ENCODE measurements at places on chromosomes 2 and 18.

DNA sequence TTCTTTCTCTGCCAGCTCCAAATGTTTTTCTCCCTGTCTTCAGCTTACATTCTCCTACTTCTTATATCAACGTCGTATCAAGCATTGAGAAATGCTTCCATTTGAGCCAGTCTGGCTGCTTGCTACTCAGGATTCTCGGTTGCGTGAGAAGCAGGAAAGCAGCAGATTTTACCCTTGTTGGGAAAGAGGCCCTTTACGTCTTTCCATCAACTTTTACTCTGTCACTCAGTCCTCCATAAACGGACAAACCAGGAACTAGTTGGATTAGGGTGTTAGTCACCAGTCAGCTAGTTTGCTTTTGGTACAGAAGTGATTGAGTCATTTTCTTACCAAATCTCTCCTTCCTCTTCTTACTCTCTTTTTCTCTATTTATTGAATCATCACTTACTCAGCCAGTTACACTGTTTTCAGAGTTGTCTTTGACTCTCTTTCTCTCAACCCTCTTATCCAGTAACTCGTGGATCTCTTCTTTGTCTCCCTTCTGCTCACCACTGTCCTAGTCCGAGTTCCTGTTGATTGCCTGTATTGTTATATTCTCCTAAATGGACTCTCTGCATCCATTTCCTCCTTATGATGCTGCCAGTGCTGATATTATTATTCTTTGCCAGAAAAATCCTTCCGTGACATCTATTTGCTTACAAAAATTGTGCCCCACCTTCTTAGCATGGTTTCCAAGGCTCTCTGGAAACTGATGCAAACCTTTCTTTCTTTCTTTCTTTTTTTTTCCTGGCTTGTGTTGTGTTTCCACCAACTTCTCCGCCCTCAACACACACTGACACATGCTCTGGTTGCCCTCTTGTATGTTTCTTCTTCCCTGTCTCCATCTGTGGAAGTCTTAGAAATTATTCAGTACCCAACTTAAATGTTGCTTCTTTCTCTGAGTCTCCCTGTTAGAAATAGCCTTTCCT lies 61.5 kb downstream of the VRK2 start:
- DNase-seq, result no peak

DNA sequence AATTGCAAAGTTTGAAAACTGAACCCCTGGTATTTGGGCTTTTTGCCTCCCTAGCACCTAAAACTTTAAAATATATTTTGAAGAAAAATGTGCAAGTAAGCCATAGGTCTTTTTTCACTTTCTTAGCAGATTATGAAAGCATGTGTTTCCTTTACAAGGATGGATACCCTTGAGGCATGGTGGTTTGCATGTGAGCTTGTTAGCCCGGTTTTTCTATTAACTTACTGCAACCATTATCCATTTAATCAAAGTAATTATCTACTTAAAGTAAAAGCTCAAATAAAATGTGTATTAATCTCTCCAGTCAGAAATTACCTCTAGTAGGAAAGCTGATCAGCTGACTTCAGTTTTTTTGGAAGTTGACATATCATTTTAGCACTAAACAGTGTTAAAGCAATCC lies 140.6 kb downstream of the EML6 start:
- DNase-seq, result no peak

DNA sequence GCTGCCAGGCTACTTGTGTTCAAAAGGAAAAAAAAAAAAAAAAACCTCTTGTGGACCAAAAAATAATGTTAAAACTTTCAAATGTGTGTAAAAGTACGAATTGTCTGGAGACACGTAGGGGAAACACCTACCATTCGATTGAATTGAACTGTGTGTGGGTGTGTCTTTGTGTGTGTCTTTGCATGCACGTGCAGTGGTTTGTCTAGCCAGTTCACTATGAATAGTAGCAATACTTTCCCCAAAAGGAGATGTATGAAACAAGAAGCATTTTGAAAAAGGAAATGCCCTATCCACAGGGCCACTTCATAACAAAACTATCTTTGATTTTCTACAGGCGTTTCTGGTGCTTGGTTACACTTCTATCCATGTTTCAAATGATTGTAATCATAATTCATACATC lies 186.8 kb downstream of the RPRM start:
- DNase-seq, result no peak

DNA sequence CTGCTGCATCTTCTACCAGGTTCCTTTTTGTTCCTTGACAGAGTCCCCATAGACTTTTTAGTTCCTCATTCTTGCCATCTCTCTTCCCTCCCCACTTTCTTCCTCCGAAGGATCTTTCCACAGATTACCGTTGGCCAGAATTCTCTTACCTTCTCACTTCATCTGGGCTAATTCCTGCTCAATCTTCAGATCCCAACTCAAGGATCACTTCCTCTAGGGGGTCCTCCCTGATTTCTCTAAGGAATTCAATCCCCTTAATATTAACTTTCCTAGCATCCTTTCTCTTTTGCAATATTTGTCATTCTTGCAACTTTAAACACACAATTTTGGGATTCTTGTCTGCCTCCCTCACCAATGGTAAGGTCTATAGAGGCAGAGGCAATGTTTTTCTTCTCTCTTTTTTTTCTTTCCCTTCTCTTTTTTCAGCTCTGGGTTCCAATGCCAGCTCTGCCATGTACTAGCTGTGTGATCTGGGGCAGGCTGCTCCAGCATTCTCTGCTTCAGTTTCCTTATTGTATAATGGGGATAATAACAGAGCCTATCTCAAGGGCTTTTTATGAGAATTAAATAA lies 5.4 kb upstream of the KCNE4 start:
- no peak for DNase-seq

- no peak for DNase-seq
Observed at GRCh38 chr2:153196378-153197058, 282.0 kb downstream of the RPRM start.

DNA sequence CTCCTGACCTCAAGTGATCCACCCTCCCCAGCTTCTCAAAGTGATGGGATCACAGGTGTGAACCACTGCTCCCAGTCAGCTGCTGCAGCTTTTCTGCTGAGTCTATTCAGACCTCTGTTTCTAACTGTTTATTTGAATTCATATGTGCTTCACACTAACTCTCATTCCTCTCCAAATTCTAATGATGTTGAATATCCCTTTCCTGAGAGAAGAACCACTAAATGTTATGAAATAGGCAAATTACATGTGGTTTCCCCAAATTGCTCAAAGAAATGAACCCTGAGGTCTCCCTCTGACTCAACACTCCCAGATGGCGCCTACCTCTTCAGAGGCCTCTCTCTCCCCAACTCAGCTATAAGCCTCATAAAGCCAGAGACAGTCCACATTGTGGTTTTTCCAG lies 98.6 kb downstream of the IRS1 start:
- no peak for DNase-seq

DNA sequence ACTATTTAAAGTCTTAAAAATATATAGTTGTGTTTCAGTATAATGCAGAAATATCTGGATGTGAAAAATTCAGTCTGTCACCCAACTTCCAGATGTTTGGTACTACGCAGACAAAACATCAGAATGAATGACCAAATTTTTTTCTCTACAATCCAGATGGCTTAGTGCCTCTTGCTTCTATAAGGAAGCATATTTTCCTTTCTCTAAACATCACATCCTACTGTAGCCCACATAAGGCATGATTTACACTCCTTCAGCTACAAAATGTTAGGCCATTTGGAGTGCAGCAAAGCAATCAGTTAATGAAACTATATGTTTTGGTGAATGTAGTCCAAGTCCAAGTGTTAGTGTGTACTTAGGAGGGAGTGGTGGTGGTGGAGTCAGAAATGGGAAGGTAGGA lies 162.9 kb upstream of the SIX2 start:
- DNase-seq, result no peak

DNA sequence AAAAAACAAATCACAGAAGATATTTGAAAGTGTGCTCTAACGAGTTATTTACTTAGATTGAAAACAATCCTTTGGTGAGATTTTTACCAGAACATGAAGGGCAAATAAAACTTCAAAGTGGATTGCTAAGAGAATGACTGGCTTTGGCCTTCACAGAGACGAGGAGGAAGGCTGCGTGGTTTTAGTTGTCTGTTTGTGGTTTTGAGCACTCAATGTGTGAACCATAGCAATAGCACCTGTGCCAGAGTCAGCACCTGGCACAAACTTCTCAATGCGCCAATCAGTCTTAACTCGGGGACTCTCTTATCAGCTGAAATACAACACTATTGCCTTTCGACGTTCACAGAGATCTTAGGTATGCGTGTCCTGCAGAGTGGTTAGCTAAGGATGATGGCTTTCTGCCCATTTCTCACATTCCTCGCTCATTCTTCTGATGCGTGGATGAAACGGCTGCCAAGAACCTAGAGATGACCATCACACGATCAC lies 70.0 kb downstream of the MBP start:
- DNase-seq, result no peak

DNA sequence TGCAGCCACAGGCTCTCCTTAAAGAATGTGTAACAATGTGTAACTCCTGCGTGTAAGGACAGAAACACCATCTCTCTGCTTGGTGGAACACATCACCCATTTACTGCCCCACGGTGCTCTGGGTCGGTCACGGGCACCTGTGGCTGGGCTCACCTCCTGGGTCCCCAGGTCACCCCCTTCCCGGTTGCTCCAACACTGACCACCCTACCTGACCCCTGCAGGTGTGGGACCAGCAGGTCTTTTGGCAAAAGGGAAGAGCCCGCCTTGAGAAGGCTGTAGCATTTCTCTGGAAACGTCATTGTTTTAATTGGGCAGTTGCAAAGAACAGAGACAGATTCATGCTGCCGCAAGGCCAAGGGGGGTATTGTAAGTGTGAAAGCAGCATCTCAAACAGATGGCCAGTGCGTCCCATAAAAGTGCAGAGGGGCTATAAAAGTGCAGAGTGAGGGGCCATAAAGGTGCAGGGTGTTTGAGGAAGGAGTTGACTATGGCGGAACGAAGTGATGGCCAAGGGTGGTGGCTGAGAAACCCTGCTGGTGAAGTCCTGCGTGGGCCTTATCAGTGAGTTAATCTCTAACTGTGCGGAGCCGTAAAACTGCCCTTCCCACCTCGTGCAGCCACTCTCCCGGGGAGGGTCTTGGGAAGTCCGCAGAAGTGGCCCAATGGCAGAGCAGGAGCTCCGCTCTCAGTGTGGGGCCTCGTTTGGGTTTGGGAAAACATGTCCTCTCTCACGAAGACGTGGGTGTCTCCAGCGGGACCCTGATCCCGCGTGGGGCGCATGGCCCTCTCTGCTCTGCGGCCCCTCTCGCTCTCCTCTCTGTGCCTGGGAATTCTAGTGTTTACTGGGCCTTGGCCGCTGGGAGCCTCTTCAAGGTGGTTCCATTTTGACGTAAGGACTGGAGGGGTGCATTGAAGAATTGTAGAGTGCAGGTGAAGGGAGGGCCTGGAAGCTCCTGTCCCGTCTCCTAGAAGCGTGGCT lies 13.7 kb upstream of the NEU4 start:
- DNase-seq, result no peak

DNA sequence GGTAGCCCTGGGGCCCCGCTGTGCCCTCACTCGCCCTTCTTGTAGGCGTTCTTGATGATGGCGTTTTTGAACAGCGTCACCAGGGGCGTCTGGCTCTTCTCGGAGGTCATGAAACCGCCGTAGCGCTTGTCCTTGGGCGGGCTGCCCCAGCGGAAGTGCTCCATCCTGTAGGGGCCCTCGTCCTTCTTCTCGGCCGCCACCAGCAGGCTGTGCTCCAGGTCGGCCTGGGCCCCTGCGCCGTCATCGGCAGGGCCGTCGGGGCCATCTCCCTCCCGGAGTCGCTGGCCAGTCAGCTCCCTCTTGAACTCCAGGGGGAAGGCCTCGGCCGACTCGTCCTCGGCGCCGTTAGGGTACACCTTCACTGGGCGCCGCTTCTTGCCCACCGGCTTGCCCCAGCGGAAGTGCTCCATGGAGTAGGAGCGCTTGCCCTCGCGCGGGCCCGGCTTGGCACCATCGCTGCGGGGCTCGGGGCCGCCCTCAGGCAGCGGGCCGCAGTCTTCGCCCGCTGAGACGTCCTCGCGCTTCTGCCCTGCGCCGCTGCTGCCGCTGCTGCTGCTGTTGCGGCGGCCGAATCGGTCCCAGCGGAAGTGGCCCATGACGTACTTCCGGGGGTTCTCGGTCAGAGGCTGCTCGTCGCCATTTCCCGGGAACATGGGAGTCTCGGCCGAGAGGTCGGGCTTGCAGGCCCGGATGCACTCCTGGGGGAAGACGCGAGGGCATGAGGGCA lies 7.2 kb downstream of the POMC start:
- DNase-seq, result no peak

DNA sequence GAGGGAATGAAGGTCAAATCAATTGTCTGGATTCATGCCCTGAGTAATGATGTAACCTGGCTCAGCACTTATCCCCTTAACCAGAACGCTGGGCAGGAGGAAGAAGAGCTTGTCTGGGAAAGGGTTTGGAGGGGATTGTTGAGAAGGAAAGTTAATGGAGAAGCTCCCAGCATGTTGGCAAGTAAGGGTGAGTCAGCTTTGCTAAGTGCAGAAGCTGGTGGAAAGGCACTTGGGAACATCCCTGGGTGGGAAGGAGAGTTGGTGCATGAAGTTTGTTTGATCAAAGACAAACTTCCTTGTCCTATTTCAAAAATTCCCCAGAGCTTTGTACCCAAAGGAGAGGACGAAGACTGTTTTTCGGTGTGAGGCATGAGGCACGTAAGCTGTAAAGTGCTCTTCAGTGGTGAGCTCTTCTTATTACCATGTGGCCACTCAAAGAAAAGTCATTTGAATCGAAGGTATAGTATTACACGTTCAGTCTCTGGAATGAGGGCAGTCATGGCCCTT lies 17.6 kb upstream of the DAW1 start:
- DNase-seq, result no peak

GRCh38 chr2:57080035-57080434 lies 896.2 kb downstream of the CCDC85A start:
- no peak for DNase-seq

DNA sequence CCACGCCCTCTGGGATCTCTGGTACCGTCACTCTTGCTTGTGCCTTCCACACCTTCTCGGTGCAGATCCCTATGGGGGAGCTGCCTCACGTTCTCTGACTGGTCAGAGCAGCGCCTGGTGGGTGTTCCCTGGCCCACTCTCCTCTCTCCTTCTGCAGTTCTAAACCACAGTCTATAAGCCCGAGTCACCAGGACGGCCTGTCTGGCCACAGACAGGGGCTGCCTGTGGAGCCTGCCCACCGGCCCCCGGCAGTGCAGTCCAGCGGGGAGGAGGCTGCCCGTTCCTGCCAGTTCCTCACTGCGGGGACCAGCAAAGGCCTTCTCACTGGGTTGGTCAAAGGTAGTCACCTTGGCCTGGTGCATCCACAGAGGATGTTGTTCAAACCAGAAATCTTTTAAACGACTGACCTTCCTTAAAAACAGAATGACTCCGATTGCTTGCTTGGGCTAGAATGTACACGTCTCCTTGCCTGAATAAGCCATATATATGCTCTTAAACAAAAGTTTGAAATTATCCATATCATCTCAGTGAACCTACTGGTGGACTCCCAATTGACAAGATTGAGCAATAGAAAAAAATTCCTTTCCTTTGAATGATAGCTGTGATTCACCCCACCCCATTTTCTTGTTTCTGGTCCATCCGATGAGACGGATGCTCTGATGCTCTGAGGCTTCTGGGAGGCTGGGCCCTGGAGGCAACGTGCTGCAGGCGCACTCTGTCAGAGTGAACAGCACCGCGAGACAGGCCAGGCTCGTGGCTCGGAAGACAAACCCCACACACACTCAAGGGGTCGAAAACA lies 61.2 kb downstream of the RALBP1 start:
- DNase-seq, result no peak

Data from endothelial cell (in vitro differentiated cells).